ENCODE measurements at places on chromosomes 13 and 19. TPM values are rescaled to one million over a fixed set of nuclear protein-coding genes. Genes with fewer than 3 reads are reported as not detected.
A peak's percentile ranks its signal among the peaks of the same experiment; 100 is the strongest.

GRCh38 chr13:85816413-85816812 lies 17.2 kb upstream of the SLITRK6 start:
- DNase-seq: no peak

GZMM gene
- total RNA-seq: 5.5 TPM

GRCh38 chr13:43195112-43195511 lies 171.7 kb downstream of the DNAJC15 start:
- DNase-seq: no peak

DNA sequence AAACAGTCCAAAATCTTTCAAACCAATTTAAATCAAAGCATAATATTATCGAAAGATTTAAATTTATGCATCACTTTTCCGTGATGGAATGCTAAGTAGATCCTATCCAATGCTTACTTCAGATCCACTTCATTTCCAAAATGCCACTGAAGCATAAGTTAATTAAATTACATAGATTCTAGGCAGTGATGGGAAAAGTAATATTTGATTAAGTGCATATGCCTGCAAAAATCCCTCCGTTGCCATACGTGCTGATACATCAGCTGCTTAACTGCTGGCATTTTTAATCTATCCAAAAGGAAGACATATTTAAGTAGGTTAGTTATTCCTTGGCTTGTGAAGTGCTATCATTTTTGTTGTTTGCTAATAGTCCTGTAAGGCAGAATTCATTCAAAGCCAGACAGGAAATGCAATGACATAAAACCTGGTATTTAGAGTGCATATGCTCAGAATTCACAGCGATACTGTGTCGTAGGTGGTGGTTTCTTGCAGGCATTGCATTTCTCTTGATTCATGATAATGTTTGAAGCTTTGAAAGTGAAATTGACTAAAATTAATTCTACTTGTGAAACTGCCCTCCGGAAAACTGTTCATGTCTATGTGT lies 738.3 kb upstream of the GPC6 start:
- DNase-seq: no peak

DNA sequence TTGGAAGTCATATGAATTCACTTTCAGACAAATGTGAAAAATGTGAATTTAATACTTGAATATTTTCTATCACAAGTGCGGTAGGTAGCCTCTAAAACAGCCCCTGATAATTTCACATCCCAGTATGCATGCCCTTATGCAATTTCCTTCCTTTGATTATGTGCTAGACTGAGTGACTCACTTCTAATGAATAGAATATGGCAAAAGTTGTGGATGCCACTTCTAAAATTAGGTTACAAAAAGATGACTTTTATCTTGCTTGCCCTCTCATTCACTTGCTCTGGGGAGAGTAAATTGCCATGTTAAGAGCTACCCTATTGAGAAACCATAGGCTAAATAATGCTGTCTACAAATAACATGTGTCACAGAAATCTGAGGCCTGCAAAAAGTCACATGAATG lies 402.5 kb upstream of the PCDH9 start:
- DNase-seq: no peak

DNA sequence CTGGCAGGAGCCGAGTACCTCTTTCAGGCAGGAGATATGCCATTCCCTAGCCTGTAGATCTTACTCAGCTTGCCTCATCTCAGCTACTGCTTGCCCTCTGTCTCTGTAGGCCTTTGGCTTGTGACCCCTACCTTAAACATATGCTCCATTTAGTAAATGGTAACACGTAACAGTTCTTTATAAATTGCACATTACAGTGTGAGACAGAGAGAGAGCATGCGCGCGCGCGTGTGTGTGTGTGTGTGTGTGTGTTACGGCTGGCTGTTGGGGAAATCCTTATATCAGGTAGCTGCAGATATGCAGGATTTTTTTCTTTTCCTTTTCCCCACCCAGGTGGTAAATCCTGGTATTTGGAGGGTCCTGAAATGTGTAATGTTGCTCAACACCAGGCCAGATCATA lies 4.2 kb downstream of the SPINT2 start:
- DNase-seq: no peak

- no peak for DNase-seq
Observed at GRCh38 chr19:46919324-46919723, 58.5 kb downstream of the ARHGAP35 start.

GRCh38 chr13:28490061-28490460 lies 4.9 kb downstream of the FLT1 start:
- peak; percentile 43 for DNase-seq

TEX29 gene
- total RNA-seq: not detected

DNA sequence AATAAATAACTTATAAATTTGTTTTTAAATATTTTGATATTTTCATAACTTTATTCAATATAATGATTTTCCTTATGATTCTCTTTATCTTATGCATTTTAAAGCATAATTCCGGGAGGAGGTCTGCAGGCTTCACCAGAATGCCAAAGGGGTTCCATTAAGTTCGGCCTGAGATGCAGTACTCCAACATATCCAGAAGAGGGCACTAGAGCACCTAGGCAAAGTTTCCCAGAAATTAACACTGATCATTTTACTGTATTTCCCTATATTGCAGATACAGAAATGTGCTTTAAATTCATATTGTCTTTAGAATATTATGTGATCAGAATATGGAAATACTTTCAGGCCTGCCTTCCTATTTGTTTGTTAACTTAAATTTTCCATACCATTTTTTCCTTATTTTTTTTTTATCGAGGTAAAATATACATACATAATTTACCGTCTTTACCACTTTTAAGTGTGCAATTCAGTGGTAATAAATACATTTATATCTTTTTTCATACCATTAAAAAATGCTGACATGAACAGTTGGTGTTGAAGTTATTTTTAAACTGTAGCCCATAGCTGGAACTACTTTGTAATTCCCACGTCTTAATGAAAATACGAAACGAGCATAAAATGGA lies 58.9 kb upstream of the TM9SF2 start:
- peak; percentile 21 for DNase-seq

DNA sequence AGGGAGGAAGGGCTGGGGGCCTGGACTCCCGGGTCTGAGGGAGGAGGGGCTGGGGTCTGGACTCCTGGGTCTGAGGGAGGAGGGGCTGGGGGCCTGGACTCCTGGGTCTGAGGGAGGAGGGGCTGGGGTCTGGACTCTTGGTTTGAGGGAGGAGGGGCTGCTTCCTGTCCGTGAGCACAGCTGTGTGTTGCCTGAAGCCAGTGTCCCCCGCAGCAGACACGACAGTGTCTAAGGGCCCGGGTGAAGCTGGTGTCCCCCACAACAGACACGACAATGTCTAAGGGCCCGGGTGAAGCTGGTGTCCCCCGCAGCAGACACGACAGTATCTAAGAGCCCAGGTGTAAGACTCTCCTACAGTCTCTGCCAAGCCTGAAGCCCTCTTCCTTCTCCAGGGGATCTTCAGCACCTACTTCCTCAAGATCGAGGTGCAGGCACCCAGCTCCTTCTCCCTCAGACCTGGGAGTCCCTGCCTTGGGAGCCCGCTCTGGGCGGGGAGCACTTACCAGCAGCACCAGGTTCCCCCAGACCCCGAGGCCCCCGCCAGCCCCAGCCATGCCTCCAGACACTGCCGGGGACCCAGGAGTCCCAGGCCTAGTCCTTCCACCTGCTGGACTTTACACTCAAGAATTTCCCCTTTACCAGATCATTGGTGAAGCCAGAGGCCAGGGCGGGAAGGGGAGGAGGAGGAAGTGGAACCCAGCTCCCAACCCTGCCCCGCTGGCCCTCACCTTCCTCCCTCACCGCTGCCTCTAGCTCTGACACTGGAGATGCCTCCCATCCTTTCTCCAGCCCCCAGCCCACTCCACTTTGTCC lies at the start of gene PTPRH:
Gene PTPRH (minus strand): TSS at position 622 of the 813 bp plus-strand sequence. CDS start 68 bp downstream, at position 554.
- no peak for DNase-seq

DNA sequence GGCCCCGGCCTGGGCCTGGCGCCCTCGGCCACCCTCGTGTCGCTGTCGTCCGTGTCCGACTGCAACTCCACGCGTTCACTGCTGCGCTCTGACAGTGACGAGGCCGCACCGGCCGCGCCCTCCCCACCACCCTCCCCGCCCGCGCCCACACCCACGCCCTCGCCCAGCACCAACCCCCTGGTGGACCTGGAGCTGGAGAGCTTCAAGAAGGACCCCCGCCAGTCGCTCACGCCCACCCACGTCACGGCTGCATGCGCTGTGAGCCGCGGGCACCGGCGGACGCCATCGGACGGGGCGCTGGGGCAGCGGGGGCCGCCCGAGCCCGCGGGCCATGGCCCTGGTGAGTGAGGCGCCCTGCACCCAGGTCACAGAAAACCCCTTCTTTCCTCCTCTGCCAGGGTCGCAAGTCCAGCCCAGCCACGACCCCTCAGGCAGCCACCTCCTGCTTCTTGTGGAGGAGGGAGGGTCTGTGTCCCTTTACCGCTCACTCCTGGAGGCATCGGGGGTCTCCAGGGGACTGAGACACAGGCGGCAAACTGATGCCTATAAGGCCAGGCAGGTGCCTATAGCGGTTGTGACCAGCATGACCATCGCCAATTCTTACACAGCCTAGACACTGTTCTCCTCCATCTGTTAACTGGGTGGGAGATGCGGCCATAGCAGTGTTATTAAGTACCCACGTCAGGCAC lies 4.2 kb downstream of the TTC9B start:
- DNase-seq: no peak

KCNJ14 gene
- total RNA-seq: 1.8 TPM

DNA sequence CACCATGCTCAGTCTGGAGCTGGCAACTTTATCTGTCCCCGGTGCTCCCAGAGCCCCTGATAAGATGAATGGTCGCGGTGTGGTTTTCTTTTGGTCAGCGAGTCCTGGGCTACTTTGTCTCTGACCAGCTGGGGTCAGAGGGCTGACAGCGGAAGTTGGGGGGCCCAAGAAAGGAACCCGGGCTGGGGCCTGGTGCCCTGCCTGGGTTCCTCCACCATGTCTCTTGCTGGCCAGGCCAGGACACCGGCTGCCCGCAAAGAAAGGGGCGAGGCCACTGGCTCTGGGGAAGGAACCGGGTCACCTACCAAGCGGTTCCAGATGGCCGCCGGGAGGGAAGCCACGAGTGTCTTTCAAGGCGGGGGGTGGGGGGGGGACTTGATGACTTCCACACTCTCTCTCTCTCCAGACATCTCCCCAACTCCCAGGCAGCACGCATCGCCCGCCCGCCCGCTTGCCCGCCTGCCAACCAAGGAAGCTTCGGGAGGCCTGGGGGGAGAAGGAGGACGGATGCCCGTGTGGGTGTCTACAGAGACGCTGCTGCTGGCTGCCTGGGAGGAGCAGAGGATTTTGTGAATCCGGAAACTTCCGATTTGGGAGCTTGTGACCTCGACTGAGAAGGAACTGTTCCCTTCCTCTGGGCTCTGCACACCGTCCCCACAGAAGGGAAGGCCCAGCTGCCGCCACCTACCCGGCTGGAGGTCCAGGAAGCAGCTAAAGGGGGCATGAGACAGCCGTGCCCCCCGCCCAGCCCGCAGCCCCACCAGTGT lies 1.1 kb downstream of the PIP5K1C start:
- DNase-seq: peak; percentile 59
